ENCODE measurements at places on chromosomes 6 and 20. TPM values are rescaled to one million over a fixed set of nuclear protein-coding genes. Genes with fewer than 3 reads are reported as not detected.
A peak's percentile ranks its signal among the peaks of the same experiment; 100 is the strongest.

DNA sequence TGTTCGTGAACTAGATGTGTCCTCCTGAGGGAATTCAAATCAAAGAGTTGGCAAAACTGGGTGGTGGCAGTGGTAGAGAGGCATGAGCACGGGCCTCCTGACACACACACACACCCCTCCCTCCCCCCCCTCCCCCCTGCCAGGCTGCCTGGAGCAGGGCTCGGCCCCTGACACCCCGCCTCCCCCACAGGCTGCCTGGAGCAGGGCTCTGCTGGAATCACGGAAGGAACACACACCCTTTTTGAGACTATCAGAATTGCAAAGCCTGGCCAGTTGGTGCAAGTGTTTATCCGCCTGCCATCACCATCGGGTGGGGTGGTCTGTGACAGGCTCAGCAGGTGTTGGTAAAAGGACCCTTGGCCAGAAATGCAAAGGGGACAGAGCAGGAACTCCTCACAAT lies 59.0 kb downstream of the FAM120B start:
- no peak for DNase-seq

Gene HNF4A
- not detected for total RNA-seq

GRCh38 chr20:1539816-1540419 lies 17.6 kb downstream of the SIRPD start:
- no peak for DNase-seq

Gene RAB23
- total RNA-seq, result 9.4 TPM

DNA sequence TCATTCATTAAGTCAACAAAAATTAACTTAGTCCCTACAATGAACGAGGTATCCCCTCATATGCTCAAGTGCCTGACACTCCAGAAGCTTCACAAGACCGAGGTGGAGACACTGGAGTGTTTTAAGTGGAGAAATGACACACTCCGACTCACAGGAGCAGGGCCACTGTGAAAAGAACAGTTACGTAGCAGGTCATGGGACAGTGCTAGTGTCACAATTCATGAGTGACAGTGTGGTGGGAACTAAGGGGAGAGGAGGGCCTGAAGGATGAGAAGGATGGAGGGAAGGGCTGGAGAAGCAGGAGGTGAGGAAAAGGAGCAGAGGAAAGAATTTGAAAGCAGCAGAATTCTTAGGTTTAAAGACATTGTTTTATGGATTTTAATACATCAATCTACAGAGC lies 1.3 kb upstream of the HLA-A start:
- no peak for DNase-seq

DNA sequence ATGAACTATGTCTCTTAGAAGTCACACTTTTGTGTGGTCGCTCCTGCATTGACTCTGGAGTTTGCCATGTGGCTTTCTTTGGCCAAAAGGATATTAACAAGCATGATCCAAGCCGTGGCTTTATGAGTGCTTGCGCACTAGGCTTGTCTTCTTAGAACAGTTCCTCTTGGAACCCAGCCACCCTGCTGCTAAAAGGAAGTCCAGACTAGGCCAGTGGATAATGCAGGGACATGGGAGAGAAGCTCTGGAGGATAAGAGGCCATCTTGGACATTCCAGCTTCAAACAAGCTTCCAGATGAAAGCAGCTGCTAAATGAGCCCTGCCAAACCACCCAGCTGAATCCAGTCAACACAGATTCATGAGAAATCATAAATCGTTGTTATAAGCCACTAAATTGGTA lies 346.4 kb downstream of the CDC5L start:
- no peak for DNase-seq

- DNase-seq, result peak; percentile 99
Measured at GRCh38 chr6:8000188-8000596, 64.0 kb downstream of the BLOC1S5 start.

- no peak for DNase-seq
Measured at GRCh38 chr20:57332105-57333089, 2.8 kb downstream of the SPO11 start.

Gene BPIFB1
- total RNA-seq, result not detected

Gene CRYBG1
- 34.0 TPM for total RNA-seq

DNA sequence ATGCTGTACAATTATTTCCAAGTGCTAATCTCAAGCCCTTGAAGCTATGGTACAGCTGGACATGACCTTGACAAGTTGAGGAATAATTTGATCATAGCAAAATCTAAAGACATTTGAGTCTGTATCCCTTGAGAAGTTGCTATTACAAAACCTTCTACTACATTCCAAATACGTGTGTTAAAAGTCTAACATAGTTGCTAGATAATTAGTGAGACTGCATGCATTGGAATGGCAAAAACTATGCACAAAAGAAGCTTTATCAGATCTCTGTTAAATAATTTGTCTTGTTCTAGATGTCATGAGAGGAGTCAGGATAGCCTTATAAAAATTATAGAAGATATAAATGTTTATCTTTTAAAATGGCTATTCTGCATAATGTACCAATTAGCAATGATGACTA lies 127.8 kb downstream of the GJA1 start:
- no peak for DNase-seq

DNA sequence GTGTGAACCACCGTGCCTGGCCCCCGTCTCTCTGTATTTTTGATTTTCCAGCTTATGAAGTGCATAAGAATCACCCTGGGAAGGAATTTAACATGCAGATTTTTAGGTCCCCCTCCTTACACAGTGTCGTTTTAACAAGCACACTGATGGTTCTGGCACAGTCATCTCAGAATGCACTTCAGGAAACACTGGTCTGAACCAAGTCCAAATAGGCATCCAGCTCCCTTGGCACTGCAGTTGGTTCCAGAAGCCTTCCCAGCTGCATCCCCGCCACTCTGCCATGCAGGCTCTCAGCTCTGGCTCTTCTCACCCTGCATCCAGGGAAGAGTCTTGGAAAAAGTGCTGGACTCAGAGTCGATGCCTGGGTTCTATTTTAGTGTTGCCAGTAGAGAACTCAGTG lies 20.1 kb downstream of the RIPOR2 start:
- no peak for DNase-seq

GRCh38 chr20:24149175-24149574 lies 160.6 kb upstream of the GGTLC1 start:
- no peak for DNase-seq

DNA sequence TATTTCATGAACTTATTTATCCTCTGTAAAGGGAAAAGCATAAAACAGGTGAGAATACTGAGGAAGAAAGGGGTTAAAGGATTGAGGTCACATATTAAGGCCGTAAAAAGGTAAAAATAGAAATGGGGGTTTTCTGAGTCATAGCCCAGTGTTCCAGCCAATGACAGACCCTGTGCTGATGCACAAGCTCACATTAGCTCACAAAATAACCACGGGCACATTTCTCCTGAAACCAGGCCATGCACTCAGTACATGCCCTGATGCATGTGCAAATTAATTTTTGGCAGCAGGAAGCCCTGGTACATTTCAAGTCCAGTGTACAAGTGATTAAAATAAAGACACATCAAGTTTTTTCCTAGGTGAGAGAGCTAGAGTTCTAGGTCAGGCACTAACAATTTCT lies 194.4 kb downstream of the TMEM200A start:
- no peak for DNase-seq

DNA sequence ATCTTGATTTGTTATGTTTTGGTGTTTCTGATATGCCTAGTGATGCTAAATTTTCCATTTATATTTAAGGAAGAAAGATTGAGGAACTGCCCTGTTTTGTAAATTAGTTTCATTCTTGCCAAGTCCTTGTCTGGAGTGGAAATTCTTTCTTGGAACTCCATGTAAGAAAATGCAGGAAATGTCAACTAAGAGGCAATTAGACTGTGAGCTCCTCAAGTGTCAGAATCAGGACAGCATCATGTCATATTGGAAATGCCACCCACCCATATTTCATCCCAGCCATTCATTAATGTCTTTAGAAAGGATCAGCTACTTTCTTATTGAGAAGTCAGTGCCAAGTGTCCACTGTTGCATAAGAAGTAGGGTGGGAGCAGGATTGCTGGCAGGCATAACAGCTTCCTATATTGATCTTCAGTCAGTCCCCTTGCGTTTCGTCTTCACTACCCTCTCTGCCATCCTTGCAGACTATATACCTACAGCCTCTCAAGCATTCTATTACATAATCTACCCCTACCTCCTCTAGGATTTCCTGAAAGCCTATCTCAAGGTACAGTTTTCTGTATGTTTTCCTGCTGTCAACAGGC lies 42.4 kb downstream of the HAO1 start:
- DNase-seq, result no peak

Gene RGS17
- 8.6 TPM for total RNA-seq

Gene LY6G6D
- not detected for total RNA-seq

Gene PCED1A
- total RNA-seq, result 22.7 TPM

Data from glomerular endothelial cell (primary cell).